CD8-positive, alpha-beta T cell (primary cell): ENCODE measurements at places on chromosomes 3 and 15.

DNA sequence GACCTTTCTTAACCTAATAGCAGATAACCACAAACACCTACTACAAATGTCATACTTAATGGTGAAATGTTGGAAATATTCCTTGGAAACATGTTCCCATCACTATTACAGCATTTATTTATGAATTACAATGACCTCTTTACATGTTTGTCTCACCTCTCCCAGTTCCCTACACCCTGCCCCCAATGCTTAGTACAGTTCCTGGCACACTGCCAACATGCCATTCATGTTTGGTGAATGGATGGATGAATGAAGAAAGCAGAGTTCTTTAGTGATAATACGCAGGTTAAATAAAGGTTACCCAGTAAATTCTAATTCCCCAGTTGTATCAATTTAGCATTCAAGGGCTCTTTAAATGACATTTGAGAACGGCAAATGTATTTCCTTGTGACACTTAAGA is 259.9 kb upstream of the ATP11B start:
- DNase-seq = no peak

DNA sequence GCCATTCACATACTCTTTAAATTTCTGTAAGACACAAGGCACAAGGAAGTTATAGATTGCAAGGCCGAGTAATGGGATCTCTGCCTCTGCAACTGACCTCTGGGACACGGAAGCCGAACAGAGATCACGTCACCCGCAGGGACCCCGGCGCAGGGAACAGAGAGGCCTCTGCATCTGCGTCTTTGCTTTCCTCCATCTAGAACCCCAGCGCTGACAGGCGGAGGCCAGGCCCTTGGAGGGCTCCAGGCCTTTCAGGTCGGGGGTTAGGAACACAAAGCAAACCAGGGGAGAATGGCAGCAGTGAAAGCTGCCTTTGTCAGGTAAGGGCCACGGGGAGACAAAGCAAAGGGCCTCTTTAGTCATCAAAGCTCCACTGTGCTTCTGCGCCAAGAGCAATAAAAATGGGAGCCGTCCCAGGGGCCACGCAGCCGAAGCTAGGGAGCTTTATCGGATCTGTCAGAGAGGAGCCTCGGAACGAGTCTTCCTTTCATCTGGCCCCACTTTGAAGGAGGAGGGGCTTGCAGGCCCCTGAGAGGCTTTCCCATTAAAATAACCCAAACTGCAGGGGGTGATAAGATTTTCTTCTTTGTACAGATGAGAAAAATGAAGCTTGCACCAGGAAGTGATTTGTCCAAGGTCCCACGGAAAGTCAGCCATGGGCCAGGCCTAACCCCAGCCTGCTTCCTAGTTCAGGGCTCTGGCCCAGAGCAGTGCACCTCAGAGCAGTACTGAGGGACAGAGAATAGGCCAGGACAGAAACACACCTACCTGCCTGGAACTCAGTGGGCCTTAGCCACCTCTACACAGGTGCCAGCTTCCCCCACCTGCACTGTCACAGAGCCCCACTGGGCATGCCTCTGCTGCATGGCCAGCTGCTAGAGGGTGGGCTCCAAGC is 84.4 kb upstream of the RAD18 start:
- DNase-seq = no peak

- peak; percentile 2 for DNase-seq
Measured at GRCh38 chr3:52404391-52404790, 40.5 kb downstream of the SEMA3G start.

DNA sequence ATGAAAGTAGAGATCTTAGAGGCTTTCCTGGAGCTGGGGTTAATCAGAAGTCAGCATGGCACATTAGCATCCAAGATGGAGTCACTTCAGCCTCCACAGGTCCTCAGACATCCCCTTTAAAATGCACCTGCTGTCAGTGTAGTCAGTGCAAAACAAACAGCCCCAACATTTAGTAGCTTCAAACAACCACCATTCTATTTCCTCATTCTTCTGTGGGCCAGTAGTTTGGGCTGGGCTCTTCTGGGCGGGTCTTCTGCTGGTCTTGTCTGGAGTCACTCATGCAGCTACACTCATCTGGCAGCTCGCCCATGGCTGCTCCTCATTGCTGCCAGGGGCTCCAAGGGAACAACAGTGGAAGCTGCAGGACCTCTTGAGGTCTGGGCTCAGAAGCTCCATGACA is 99.9 kb downstream of the TLE3 start:
- no peak for DNase-seq

DNA sequence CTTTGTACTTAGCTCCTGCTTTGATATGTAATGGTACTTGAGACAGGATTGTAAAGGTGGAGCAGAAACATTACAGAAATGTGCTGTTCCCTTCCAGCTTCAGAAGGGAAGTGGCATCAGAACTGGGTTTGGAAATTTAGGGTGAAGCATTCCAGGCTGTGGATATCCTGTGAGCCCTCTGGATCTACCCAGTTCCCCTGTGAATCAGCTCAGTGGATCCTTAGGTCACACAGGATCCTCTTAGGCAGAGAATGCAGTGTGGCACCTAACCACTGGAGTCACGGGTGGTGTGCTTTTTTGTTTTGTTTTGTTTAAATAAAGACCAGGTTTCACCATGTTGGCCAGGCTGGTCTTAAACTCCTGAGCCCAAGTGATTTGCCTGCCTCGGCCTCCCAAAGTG is 66.0 kb downstream of the TRIM71 start:
- no peak for DNase-seq

- DNase-seq = no peak
Measured at GRCh38 chr3:126345231-126345630, 12.0 kb downstream of the KLF15 start.

DNA sequence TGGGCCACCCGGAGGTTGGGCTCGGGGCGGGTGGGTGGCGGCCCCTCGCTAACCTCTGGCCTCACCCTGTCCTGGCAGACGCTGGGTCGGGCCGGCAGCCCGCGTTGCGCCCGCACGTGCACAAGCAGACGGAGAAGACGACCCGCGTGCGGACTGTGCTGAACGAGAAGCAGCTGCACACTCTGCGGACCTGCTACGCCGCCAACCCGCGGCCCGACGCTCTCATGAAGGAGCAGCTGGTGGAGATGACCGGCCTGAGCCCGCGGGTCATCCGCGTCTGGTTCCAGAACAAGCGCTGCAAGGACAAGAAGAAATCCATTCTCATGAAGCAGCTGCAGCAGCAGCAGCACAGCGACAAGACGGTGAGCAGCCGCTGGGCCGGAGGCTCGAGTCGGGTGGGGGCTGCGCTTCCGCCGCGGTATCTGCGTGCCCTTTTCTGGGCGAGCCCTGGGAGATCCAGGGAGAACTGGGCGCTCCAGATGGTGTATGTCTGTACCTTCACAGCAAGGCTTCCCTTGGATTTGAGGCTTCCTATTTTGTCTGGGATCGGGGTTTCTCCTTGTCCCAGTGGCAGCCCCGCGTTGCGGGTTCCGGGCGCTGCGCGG is 3.7 kb downstream of the ISL2 start:
- DNase-seq = no peak

DNA sequence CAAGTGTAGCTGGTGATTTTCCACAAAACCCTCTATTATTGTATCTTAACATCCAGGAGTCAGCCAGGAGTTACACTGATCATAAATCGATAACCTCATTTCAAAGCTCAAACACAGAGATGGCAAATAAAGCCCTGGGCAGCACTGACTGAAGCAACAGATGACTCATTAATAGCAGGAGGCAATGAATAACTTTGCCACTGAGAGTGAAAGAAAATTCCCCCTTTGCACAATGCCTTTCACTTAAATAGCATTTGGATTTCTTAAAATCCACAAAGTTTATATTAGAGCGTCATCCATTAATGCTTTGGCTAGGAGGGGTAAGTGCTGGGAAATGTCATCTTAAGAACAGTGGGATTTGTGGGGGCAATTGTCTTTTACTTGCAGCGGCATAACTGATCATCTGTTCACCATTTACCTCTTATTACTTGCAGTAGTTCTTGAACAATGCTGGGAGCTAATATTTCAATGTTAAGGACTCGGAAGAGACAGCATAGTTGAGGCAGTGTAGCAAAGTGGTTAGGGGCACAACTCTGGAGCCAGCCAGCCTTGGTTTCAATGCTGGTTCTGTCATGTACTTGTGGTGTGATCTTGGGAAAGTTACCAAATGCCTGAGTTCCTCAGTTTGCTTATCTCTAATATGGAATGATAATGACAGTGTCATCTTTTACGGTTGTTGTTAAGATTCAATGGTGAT is 630.4 kb upstream of the TBL1XR1 start:
- DNase-seq = no peak

- DNase-seq = no peak
Measured at GRCh38 chr15:44137750-44138149, 57.3 kb downstream of the FRMD5 start.

DNA sequence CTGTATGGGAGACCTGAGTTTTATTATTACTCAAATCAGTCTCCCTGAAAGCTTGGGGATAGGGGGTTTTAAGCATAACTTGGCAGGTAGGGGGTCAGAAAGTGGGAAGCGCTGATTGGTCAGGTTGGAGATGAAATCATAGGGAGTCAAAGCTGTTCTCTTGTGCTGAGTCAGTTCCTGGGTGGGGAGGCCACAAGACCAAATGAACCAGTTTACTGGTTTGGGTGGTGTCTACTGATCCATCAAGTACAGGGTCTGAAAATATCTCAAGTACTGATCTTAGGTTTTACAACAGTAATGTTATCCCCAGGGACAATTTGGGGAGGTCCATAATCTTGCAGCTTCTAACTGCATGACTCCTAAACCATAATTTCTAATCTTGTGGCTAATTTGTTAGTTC is 17.8 kb upstream of the IQCF6 start:
- DNase-seq = no peak

DNA sequence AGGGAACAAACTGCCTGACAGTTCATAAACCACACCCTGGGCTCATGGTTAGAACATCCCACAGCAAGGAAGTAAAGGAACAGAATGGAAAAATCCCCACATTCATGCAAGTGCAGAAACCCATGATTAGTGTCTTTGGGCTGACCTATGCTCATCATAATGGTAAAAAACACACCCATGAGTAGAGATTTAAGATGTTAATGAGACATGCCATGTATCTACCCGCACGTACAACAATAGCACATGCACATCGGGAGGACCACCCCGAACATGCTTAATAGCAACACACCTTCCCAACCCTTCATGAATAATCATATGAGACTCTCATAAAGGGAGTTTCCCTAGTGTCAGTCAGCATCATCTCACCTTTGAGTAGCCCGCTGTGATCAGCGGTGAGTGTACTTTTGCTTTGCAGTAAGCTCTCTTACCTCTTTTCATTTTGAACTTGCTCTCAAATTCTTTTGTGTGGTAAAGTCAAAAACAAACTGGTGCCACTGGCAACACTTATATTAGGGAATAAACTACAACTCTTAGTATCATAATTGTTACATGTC is 23.2 kb downstream of the ZBED2 start:
- DNase-seq = no peak

GRCh38 chr3:42493126-42493797 is 9.2 kb upstream of the VIPR1 start:
- DNase-seq = no peak
